Urothelium cell line (cell line): ENCODE measurements at places on chromosomes 2 and 18.
A peak's percentile ranks its signal among the peaks of the same experiment; 100 is the strongest.

DNA sequence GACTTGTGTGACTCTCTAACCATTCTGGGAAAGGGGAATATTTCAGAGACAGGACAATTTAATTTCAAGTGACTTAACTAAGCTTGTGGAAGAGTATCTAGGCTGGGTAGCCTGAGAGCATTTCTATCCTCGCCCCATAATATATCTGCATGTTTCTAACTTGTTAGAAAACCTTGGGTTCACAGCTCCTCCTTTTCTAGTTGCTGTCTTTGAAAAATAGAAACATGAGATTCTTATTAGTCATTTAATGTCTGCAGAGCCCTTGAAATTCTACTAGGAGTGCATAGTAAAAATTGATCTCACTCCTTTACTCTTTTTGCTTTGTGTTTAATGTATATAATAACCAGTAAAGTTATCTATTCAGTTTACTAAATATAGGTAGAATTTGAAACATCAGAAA lies 22.4 kb downstream of the CTLA4 start:
- no peak for DNase-seq

DNA sequence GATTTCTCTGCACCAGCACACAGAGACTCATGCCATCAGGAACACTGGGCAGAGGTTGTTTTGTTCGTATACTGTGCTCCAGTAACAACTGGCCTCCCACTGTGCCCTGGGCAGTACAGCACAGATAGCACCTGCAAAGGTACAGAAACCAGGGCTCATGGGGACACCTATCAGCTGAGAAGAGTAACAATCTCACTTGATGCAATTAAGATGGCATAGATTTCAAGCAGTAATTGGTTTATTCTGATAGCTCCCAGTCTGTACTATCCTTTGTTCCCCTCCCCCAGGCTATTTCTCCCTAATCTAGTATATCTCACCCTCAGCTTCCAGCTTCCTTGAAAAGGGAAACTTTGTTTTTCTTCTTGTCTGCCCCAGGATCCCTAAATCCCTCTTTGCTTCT lies 343.9 kb upstream of the MMADHC start:
- DNase-seq, result no peak

- DNase-seq, result peak; percentile 88
Observed at GRCh38 chr2:101047075-101047766, 45.1 kb downstream of the RPL31 start.

DNA sequence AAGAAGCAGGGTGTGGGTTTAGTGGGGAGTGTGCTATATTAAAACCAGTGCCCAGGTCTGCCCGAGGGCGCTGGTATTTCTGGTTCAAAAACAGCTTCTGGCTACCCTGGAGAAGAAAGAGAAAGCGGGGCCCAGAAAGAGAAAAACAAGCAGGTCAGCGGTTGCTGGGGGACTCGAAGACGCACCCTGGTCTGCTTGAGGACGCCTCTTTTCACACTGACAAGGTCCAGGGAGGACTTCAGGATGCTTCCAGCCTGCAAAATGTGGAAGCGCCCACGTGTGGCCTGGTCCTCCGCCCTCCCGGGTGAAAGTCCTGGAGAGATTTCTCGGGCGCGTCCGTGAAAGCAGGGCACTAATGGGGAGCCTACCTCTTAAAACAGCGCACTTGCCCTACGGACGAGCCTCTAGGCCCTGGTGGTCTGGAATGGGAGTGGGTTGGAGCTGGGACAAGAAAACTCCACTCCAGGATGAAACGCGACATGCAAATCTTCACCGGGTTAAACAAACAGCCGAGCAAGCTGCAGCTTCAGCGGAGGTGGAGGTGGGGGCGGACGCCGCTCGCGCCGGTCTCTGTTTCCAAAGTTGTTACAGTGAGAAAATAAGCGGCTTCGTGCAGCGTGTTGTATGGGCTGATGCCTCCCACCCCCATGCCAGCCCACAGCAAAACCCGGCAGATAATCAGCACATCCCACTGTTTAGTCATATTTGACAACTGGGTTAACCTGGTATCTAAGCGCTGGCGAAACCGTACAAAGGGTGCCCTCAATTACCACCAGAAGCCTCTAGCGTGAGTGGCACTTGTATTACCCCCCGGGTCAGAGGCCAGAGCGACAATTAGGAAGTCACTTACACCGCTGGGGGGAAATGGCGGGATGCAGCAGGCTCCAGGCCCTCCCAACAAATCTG lies 1.1 kb upstream of the SP9 start:
- no peak for DNase-seq

DNA sequence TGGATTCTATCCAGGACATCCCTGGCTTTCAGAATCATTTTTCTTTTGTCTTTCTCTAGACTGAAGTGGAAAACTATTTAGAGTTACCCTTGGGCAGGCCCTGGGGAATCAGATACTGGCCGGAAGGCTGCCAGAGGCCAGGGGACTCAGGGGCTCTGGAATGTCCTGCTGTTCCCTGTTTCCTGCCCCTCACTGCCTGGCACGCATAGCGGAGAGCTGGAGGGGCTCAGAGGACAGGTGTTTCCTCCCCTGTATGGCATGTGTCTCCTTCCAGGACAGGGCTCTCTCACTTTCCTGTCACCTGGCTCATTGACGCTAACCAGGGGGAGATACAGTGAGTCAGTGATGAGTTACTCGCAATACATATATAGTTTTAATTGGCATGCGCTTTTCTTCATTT lies 38.8 kb downstream of the DYSF start:
- DNase-seq, result no peak

DNA sequence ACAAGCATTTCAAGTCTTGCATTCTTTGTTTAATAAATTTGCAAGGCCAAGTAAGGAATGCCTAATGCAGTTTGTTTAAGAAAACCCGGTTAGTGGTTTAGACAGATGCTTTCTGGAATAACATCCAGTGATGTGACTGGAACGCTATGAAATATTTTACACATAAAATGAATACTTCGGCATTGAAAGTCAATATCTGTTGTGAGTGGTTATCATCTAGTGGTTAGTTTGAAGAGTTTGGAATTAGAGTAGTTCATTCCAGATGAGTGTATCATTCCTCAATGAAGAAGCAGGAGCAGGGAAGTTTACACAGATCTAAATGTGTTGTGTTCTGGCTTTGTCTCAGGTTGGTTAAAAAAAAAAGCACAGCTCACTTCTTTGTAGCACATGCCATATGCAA lies 608.0 kb upstream of the PIK3C3 start:
- DNase-seq, result peak; percentile 20

DNA sequence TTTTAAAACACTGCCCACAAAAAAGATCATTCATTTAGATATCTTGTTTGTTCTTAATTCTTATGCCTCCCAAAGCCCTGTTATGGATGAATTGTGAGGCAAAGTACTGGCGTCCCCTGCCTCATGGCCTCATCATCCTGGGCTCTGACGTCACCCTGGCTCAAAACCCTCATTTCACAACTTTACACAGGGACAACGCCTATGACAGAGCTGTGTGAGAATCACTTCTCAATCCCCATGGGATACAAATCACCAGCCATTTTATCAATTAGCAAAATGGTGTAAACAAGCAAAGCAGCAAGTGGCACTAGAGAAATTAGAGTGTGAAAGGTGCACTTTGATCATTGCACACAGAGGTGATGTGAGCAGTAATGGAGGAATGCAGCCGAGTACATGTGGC lies 16.6 kb downstream of the FHOD3 start:
- no peak for DNase-seq

DNA sequence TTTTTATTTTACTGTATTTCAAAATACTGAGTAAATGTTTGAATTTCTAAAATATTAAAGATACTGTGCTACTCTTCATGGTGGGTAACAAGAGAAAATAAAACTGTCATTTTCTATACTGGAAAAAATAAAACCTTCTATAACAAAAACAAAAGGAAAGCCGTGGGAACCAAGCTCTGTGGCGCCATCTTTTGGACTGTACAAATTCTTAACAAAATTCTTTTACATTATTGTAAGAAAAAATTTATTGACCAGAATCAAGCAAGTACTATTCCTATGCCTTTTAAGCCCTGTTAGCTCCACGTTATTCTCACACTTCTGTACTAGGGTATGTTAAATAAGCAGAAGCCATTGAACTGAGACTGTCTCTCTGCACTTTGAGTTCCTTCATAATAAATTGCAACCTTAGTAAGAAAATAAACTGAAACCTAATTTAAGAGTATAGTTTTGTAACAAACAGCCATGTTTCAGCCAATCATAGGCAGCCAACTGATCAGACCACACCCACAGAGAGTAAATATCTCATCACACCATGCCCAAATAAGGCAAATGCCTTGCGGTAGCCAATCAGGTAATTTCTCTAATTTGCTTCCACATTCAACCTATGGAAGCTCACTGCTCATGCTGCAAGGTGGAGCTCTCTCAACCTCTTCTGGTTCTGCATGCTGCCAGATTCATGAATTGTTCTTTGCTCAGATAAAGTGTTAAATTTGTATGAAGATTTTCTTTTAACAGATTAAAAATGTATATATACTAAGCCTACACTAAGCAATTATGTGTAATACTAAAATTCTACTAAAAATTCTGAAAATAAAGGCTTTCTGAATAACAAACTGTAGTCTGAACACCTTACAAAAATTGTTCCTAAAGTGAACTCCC lies 42.2 kb downstream of the HIBCH start:
- DNase-seq, result no peak

DNA sequence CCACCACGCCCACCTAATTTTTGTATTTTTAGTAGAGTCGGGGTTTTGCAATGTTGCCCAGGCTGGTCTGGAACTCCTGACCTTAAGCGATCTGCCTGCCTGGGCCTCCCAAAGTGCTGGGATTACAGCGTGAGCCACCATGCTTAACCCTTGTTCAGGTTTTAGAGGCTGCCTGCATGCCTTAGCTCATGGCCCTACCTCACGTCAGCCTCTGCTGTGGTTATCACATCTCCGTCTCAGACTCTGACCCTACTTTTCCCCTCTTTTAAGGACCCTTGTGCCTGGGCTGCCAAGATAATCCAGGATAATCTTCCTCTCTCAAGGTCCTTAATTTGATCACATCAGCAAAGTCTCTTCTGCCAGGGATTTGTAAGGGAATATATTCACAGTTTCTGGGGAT lies 98.2 kb upstream of the PMAIP1 start:
- no peak for DNase-seq

- no peak for DNase-seq
Observed at GRCh38 chr2:99410276-99410675, 73.1 kb downstream of the EIF5B start.

- no peak for DNase-seq
Observed at GRCh38 chr18:55079481-55080355, 120.5 kb upstream of the CCDC68 start.

DNA sequence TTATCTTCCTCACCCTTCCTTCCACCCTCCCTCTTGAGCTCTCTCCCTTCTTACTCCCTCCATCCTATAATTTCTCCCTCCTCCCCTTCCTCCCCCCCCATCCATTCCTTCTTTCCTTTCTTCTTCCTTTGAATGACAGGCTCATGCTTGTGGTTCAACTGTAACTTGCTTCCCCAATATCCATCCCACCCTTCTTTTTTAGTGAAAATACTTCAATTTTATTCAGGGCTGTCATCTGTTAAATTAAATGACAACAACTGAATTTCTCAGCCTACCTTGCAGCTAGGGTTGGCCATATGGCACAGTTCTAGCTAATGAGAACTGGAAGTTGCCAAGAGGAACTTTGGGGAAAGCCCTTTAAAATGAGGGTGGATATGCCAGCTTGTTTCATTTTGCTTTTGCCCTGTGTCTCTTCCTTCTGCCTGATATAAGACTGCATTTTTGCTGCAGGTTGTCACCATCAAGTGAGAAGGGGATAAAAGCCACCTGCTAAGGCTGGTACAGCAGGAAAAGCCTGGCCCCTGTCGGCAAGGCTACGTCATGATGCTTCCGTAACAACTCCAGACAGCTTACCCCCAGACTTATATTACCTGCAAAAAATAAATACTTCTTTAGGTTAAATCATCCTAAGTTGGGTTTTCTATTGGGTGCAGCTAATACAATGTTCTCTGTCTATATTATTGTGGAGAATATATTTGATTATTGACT lies 121.8 kb downstream of the NXPH2 start:
- no peak for DNase-seq

- no peak for DNase-seq
Observed at GRCh38 chr18:40407909-40408308, 1547.1 kb upstream of the PIK3C3 start.

DNA sequence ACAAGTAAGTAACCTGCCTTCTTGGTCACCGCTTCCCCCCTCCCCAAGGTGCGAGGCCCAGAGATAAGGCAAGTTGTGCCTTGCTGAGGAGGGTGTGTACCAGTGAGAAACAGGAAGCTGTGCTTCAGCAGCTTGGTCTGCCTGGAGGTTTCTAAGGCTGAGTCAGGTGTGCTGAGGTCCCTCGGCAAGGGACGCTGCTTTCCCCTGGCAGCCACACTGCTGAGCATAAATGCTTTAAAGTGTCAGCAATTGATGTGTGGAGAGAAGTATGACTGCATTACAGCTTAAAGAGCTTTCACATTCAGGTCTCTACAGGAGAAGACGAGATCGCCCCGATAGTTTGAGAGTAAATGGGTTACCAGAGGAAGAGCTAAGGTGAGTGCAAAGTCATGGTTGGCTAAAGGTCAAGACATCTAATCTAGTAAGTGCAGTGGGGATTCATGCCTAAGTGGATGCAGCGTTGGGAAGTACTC lies 86.9 kb downstream of the LIMS1 start:
- DNase-seq, result peak; percentile 65

GRCh38 chr2:98177286-98177685 lies 90.3 kb downstream of the VWA3B start:
- DNase-seq, result no peak

DNA sequence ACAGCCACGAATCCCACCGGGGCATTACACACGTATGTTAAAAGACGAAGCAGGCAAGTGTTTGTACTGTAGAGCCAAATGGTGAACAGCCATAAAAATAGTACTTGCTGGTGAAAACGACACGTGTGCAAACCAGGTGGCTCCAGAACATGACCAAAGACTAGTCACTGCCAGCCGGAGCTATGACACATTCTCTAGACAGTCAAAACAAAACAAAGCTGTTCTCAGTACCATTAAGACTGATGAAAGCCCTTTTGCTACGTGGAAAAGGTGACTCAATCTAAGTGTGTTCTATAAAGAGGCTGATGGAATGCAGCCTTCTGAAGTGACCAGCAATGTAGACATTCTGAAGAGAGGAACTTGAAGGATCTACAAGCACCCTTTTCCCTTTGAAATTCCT lies 367.7 kb upstream of the NETO1 start:
- peak; percentile 81 for DNase-seq

DNA sequence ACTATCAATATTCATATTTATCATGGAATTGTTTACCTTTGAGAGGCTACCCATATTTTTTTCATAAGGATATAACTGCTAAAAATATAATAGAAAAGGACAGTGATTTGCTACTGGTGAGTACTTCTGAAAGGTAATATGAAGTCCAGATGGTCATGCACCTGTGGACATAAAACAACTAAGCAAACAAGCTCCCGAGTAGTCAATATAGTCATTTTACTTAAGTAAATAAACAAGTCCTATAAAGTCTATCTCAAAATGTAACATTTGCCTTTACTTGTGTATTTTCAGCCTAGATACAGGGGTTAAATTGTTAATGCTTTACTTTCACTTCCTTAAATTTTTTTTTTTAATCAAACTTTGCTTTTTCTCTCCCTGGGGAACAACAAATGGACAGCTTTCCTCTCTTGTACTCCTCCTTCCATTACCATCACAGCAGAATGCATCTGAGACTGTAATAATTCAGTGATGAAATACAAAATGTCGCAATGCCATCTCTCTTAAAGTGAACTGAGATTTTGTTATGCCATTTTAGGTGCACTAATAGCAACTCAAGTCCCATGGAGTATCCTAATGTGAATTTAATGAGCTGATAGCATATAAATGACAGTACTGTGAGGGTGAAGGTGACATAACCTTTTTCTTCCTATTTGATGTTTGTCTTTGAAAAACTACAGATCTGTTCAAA lies 1325.4 kb upstream of the ZEB2 start:
- no peak for DNase-seq

GRCh38 chr2:127087791-127088495 lies 19.0 kb downstream of the BIN1 start:
- DNase-seq, result no peak
